ENCODE measurements at places on chromosomes 2 and 18.
A peak's percentile ranks its signal among the peaks of the same experiment; 100 is the strongest.

- DNase-seq = no peak
These were observed 27.1 kb upstream of the ZC3H15 start for GRCh38 chr2:186459009-186459408.

GRCh38 chr18:10290638-10291235 lies 163.7 kb upstream of the APCDD1 start:
- DNase-seq = no peak

- no peak for DNase-seq
These were observed 855.1 kb upstream of the ACVR2A start for GRCh38 chr2:146989741-146990140.

DNA sequence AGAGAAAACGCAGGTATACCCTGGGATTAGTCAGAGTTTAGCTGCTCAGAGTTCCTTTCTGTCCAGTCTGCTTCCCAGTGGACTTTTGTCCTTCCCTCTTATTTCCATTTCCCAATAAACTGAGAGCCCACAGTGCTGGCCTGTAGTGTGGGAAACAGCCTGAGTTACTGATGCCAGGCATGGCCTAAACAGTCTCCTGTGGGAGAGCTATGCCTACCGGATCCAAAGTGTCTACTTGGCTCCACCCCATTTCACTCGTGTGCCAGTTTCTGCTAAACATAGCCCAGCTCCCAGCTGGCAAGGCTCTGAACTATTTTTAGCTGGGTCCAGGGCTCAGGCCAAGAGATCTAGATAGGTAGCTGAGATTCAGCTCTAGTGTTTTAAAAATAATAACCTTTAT lies 15.6 kb upstream of the PPP1CB start:
- no peak for DNase-seq

DNA sequence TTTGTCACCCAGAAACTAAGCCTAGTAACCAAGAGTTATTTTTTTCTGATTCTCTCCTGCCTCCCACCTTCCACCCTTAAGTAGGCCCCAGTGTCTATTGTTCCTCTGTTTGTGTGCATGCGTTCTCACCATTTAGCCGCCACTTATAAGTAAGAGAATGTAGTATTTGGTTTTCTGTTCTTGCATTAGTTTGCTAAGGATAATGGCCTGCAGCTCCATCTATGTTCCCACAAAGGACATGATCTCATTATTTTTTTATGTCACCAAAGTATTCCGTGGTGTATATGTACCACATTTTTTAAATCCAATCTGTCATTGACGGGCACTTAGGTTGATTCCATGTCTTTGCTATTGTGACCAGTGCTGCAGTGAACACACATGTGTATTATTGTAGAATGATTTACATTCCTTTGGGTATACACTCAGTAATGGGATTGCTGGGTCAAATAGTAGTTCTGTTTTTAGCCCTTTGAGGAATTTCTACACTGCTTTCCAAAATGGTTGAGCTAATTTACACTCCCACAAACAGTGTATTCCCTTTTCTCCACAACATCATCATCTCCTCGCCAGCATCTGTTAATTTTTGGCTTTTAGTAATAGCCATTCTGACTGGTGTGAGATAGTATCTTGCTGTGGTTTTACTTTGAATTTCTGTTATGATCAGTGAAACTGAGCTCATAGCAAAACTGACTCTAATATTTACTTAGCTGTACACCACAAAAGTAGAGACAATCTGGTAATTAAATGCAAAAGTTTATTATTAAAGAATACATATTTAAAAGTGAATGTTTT lies 660.1 kb upstream of the SLC8A1 start:
- DNase-seq = no peak

DNA sequence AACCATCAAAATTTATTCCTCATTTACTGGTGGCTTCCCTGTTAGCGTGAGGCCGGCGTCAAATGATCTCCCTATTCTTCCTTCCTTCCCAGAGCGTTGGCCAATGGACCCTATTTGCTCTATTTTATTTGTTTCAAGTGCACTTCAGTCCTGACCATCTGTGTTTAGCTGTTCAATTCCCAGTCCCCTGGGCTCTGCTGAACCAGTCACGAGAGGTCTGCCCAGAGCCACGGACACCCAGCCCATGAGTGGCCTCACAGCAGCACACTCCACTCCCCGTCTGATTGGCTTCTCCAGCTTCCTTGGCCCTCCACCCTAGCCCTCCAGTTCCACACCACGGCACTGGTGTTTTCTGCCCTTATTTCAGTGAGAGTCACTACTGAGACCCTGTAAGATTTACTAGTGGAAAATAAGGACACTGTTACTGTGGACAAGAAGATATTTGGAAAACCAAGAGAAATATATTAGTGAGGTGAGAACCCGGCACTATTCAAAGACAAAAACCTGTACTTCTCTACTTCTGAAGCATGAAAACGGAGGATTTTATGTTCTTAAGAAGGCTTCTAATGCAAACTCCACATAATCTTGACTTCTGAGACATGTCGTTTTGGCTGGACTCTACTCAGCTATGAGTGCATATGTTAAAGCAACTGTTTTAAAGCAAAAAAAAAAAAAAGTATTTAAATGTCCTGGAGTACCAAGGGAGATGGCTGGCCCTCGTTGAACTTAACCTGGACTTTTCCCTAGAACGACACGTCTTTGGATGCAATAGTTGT lies 86.6 kb downstream of the COL6A3 start:
- DNase-seq = peak; percentile 69

GRCh38 chr2:105828558-105828957 lies 83.8 kb downstream of the NCK2 start:
- DNase-seq = no peak

DNA sequence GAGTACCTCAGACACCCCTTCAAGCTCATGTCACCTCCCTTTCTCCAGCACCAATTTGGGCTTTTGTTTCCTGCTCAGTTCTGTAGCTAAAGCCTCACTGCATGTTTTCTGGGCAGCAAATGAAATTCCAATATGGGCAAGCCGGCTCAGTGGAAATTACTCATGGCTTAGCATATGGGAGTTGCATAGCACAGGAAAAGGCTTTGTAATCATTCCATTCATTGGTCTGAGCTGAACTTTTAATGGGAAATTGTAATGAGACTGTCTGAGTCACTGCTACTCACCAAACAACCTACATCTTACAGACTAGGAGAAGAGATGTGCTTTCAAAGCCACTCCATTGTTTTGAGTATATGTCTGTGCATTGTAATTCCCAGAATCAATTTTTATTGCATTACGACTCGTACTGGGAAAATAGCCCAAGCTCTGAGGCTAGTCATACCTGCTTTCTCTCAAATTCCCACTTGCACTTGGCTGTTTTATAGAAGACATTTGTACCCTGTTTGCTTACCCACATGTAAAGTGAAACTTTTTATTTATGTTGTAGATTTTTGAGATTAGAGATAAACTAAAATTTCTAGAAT lies 139.5 kb upstream of the LRATD1 start:
- no peak for DNase-seq

DNA sequence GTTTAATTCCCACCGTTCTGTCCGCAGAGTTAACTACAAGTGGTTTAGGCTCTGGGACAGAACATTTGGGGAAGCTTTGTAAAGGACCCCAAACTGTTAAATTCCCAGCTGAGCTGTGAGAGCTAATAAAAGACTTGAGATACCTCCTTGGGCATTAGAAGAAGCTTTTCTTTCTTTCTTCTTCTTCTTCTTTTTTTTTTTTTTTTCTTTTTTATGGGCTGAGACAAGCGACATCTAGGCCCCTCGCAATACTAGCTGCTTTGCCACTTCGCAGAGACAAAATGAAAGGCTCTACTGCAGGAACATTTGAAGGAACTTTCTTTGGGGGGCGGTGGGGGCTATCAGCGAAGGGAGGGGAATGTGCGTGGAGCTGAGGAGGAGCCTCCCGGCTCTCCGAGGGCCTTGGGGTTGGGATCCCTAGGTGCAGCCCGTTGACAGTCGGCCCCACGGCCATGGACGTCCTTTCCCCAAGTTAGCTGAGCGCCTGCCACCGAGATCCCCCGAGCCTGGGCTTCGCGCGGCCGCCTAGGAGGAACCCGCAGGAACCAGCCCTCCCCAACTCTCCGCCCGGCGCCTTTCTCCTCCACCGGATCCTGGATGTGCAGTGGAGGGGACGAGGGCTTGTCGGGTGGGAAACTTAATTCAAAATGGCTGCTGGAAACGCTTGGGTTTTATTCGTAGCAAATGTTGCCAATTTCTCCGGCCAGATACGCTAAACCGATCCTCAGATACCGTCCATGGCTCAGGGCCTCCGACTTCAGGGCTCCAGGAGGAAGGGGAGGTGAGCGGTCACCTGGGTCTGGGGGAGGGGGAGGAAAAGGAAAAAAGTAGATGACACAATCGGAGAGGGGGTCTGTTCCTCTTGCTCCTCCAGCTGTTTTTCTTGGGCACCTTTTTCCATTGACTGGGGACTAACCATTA lies 4.2 kb downstream of the MEIS1 start:
- no peak for DNase-seq
